Chondrocyte (in vitro differentiated cells): ENCODE measurements at places on chromosomes 1 and 21. TPM values are rescaled to one million over a fixed set of nuclear protein-coding genes. Genes with fewer than 3 reads are reported as not detected.
A peak's percentile ranks its signal among the peaks of the same experiment; 100 is the strongest.

DNA sequence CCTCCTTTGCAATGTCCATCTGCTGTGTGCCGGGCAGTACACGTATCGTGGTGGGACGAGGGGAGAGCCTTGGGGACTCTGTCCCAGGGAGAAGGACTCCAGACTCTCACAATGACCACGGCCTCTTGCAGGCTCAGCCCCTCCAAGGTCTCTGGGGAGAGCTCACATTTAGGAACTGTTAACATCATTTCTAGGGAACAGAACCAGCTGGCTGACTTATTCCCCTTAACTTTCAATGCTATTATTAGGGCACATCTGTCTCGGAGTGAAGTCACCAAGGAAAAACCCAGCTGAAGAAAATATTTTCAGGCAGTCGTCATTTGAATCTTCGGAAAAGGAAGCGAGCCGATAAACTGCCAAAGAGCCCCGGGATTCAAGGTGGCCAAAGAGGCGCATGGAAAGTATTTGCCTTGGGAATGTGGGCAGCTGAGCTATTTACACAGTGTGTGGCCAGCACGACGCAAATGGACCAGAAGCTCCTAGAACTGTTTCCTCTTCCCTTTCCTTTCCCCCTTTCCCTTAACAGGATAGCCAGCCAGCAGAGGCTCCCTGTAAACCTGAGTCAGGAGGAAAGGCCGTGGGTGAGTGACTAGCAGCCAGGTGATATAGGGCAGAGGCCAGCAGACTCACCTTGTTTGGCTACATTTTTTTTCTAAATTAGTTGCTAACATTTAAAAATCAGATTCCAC is 74.5 kb downstream of the ITPKB start:
- H3K27ac ChIP-seq, result peak overlapping the region; percentile 98
- no peak for DNase-seq
- H3K27me3 ChIP-seq, result no peaks in the 10 kb centered on the region
- peak overlapping the region; percentile 31 for H3K4me3 ChIP-seq
- H3K36me3 ChIP-seq, result no peaks in the 10 kb centered on the region

DNA sequence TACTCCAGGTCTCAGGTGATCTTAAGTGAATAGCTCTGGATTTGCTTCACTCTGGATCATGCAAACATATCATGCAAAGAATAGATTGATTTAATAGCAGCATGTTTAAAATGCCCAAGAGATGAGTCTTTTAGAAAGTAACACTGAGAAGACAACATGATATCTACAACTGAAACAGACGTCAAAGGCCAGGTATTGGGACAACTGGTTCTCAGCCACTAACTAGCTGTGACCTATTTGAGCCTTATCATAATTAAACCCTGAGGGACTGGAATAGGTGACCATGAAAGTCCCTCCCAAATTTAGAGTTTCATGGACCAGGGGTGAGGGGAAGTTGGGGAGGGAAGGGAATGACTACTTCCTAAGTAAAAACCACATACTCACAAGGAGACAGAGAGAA is 95.7 kb downstream of the NIBAN1 start:
- no peak overlapping the region for H3K4me3 ChIP-seq
- H3K27me3 ChIP-seq, result no peaks in the 10 kb centered on the region
- no peak overlapping the region for H3K27ac ChIP-seq
- no peak for DNase-seq

DNA sequence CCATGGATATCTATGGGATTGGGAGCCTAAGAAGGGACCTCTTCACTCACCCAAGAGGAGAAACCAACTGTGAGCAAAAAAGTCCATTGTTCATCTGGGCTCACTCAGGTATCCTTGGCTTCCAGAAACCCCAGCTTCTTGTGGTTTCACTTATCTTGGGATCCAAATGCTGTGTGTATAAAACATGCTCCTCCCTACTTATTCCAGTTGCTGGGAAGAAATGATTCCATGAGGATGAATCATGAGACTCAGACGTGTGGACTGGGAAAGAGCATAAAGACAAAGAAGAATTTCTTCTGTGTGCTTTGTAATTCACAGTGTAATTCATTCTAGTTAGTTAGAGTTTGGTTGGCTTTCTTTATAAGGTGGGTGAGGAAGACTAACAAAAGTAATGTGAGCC is 283.7 kb downstream of the ZNF648 start:
- H3K36me3 ChIP-seq, result no peaks in the 10 kb centered on the region
- no peak overlapping the region for H3K4me3 ChIP-seq
- DNase-seq, result no peak
- no peaks in the 10 kb centered on the region for H3K4me1 ChIP-seq

DNA sequence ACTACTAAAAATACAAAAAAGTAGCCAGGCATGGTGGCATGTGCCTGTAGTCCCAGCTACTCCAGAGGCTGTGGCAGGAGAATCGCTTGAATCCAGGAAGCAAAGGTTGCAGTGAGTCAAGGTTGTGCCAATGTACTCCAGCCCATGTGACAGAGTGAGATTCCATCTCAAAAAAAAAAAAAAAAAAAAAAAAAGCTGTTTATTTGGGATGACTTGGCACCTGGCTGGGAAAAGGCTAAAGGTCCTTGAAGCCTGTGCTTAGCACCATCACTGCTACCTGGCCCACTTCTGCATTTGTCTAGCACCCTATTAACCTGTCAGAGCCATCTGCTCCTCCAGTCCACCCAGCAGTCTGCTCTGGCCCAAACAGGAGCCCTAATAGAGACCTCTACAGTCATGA is 25.0 kb downstream of the PRDX6 start:
- H3K4me1 ChIP-seq, result peaks cover 4% of the 10 kb centered on the region
- no peaks in the 10 kb centered on the region for H3K27me3 ChIP-seq
- no peak overlapping the region for H3K27ac ChIP-seq
- H3K36me3 ChIP-seq, result peaks cover 2% of the 10 kb centered on the region

GRCh38 chr1:230240446-230241086 is 173.5 kb downstream of the GALNT2 start:
- no peak overlapping the region for H3K4me3 ChIP-seq
- peaks cover 16% of the 10 kb centered on the region for H3K4me1 ChIP-seq
- no peak for DNase-seq
- no peak overlapping the region for H3K27ac ChIP-seq

- H3K4me3 ChIP-seq, result peak overlapping the region; percentile 54
- peaks cover 34% of the 10 kb centered on the region for H3K4me1 ChIP-seq
- H3K27ac ChIP-seq, result peak overlapping the region; percentile 98
- no peak for DNase-seq
These were observed 26.8 kb downstream of the EIF4G3 start for GRCh38 chr1:21149855-21150432.

- H3K36me3 ChIP-seq, result no peaks in the 10 kb centered on the region
- no peak for DNase-seq
- H3K27me3 ChIP-seq, result no peaks in the 10 kb centered on the region
- H3K27ac ChIP-seq, result no peak overlapping the region
These were observed 70.7 kb upstream of the PDC start for GRCh38 chr1:186531561-186532165.

DNA sequence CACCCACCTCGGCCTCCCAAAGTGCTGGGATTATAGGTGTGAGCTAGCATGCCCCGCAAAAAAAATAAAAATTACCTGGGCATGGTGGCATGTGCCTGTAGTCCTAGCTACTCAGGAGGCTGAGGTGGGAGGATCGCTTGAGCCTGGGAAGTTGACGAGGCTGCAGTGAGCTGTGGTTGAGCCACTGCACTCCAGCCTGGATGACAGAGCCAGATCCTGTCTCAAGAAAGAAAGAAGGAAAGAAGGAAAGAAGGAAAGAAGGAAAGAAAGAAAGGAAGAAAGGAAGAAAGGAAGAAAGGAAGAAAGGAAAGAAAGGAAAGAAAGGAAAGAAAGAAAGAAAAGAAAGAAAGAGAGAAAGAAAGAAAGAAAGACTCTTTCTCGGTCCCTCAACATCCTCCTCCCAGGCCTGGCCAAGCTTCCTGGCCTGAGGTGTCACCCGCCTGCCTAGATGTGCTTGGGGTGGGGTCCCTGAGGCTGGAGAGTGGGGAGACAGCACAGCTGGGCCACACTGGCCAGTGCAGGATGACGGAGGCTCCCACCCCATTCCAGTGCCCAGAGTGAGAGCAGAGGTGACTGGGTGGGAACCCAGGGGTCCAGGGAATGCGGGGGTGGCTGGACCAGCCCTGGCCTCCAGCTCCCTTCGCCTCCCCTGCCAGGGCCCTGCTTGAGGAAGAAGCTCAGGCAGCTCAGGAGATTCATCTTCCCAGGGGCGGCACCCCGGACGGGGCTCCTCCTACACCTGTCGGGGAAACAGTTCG is 10.2 kb upstream of the GNB1 start:
- no peak overlapping the region for H3K27ac ChIP-seq
- DNase-seq, result no peak
- no peaks in the 10 kb centered on the region for H3K36me3 ChIP-seq
- H3K4me1 ChIP-seq, result peaks cover 5% of the 10 kb centered on the region
- no peaks in the 10 kb centered on the region for H3K27me3 ChIP-seq

DNA sequence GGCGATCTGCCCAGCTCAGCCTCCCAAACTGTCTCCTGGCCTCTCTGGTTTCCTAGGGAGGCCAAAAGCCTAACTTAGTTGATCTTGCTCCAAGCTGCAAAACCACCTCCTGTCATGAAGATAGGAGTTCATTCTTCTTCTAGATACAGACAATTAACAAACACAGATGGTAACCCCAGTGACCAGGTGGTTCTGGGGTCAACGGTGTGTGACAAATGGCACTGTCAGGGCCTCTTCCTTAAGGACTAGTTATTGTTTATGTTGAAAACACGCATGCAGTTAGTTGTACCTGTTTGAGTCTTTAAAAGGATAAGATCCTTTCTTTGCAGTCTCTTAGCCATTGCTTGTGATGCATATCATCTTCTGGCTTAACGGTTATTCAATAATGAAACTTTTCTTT is 4.6 kb upstream of the UMODL1 start:
- H3K4me1 ChIP-seq, result no peaks in the 10 kb centered on the region
- no peak overlapping the region for H3K27ac ChIP-seq

The TNFRSF18 gene
- not detected in 3 replicates for total RNA-seq

The DHRS3 gene
- 28.0 to 31.9 TPM (median 31.8 TPM) in 3 replicates for total RNA-seq

The IFI44L gene
- 8.3 to 29.7 TPM (median 10.8 TPM) in 3 replicates for total RNA-seq

The SORT1 gene
- 84.1 to 107 TPM (median 107 TPM) in 3 replicates for total RNA-seq
